ENCODE measurements at places on chromosomes 1 and 21.
A peak's percentile ranks its signal among the peaks of the same experiment; 100 is the strongest.

GRCh38 chr1:207578796-207579435, 66.0 kb upstream of the CR1L start:
- no peak for DNase-seq

- no peak for DNase-seq
Observed at GRCh38 chr1:19597496-19598309, 46.4 kb upstream of the NBL1 start.

DNA sequence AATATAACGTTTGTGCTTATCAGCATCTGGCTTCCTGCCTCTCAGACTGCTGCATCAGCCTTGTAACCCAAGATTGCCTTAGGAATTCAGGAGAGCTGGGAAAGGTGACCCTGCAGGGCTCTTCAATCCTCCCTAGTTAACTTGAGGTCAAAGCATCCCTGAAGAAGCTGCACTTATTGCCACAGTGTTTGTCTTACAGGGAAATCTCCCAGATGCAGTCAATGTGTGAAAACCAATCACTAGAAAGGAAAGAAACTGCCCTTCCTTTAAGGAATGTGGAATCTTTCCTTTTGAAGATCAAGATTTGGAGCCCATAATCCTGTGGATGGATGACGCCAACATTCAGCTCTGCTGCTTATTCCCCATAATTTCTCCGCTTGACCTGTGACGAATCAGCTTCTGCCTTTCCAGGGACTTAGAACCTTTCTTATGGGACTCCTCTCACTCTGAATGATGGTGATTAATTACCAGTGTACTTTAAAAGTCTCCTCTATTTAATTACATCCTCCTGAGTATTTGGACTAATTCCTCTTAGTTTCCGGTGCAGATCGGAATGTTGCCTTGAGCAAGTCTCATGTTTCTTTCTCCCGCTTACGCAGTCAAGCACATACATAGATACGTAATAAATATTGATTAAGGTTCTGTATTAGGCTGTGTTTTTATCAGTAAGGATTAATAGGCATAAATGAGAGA, 14.4 kb downstream of the ADAMTS5 start:
- no peak for DNase-seq

DNA sequence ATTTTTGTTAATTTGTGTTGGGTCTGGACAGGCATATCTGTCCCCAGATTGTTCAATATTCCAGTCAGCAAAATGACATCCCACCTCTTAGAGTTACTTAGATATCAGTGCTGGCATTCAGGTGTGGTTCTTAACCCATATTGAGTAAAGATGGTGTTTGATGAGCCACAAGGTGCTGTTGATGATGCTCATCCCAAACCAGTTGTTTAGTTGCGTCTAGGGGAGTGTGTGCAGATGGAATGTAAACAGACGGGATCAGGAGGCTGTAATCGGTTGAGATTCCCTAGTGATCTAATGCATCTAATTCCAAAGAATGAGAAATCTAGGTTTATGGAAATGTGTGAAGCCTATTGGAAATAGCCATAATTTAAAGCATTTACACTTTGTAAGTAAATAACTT, 1.1 kb downstream of the HOOK1 start:
- DNase-seq: no peak

GRCh38 chr1:220410611-220411010, 117.3 kb upstream of the MARK1 start:
- no peak for DNase-seq

- no peak for DNase-seq
Observed at GRCh38 chr1:64933296-64934070, 32.9 kb downstream of the JAK1 start.

GRCh38 chr1:87100271-87100670, 185.8 kb downstream of the HS2ST1 start:
- DNase-seq: no peak

GRCh38 chr1:15691434-15692032, 7.4 kb downstream of the PLEKHM2 start:
- DNase-seq: no peak

GRCh38 chr1:54694771-54695170, 20.9 kb upstream of the TTC4 start:
- no peak for DNase-seq

DNA sequence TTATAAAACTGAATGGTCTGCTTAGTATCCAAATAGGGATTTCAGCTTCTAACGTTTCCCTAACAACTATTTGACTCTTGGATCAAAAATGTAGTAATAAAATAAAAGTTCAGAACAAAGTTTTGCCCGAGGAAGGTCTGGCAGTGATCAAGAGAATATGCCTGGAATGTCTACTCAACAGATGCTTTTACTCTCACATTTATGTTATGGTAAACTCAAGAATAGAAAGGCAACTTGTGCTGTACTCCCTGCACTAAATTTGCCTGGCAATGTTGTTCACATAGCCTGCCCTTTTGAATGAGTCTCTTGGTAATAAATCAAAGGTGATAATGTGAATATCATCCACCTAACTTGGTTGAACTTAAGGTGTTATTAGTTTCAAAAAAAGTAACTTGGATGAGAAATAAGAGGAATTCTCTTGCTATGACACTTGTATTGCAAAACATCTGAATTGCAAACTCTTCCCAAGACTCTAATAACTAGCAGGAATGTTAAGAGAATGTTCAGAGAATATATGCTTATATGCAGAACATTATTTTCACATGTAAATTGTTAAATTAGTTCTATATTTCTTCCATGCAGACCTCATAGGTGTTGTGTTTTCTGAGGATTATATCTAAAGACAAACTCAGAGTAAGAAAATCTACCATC, 215.8 kb downstream of the COL24A1 start:
- DNase-seq: no peak

DNA sequence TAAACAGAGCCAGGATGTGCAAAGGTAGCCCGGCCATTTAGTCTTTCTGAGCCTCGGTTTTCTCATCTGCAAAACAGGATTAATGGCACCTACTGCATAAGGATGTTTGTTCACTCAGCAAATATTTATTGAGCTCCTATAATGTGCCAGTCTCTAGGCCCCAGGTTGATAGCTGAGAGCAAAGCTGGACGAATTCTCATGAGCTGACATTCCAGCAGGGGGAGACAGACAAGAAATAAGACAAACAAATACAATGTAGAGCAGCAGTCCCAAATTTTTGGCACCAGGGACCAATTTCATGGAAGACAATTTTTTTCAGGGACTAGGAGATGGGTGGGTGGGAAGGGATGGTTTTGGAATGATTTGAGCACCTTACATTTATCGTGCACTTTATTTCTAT, 74.3 kb upstream of the PAX7 start:
- DNase-seq: no peak

GRCh38 chr1:172874950-172875349, 175.8 kb downstream of the TNFSF18 start:
- no peak for DNase-seq

- DNase-seq: no peak
Observed at GRCh38 chr1:241105147-241105546, 251.9 kb downstream of the RGS7 start.

DNA sequence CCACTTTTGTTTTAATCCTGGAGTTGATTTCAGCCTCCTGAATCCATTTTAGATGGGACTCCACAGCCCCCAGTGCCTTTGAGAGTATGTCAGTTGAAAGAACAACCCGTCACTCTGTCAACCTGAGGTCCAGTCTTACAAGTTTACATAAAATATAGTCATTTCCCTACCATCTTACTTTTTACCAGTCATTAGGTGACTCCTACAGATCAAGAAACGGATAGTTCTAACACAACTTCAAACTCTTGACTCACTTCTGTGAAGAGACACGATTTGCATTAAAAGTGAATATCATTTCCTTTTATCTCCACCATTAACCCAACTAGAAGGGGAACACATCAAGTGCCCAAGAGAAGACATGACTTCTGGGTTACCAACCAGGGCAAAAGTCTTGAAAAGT, 147.1 kb downstream of the NTPCR start:
- no peak for DNase-seq

GRCh38 chr1:24902471-24902891, 27.6 kb downstream of the RUNX3 start:
- DNase-seq: no peak

- DNase-seq: no peak
Observed at GRCh38 chr21:38993561-38993960, 187.8 kb downstream of the ETS2 start.

GRCh38 chr1:187257476-187257875, 428.7 kb downstream of the PLA2G4A start:
- no peak for DNase-seq

- DNase-seq: peak; percentile 27
Observed at GRCh38 chr1:66445492-66446181, 88.3 kb upstream of the SGIP1 start.

- DNase-seq: no peak
Observed at GRCh38 chr1:230191079-230191804, 124.2 kb downstream of the GALNT2 start.

- no peak for DNase-seq
Observed at GRCh38 chr21:35652196-35652595, 408.1 kb downstream of the SETD4 start.

DNA sequence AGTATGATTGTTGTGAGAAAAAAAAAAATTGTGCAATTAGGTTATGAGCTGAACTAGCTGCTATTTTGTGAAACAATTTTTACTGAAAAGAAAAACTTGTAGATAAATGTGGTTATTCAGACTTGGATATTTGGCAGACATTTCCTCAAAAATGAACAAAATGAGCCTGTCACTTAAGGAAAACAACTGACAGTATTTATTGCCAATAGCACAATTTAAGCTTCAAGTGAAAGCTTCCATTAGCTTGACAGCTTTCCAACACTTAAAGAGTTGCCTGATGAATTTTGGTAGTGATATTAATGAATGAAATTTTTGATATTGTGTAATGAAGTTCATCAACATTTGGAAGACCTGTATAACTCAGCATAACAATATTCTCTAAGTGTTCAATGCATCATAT, 116.1 kb upstream of the RGS1 start:
- DNase-seq: no peak

DNA sequence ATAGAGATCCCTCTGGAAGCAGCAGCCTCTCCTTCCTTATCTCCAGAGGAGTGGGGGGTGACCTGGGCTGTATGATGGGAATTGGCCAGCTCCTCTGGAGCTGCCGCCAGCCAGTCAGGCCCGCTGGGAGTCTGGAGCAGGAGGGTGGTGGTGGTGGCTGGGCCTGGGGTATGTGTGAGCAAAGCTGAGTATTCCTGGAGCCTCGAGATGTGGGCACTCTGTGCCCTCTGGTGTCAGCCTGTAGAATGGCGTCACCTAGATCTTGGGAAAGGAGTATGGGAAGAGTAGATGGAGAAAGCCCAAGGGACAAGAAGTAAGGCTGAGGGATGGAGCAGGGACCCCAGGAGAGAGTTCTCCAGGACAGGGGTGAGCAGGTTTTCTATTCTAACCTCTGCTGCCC, 16.0 kb downstream of the VANGL2 start:
- DNase-seq: no peak

DNA sequence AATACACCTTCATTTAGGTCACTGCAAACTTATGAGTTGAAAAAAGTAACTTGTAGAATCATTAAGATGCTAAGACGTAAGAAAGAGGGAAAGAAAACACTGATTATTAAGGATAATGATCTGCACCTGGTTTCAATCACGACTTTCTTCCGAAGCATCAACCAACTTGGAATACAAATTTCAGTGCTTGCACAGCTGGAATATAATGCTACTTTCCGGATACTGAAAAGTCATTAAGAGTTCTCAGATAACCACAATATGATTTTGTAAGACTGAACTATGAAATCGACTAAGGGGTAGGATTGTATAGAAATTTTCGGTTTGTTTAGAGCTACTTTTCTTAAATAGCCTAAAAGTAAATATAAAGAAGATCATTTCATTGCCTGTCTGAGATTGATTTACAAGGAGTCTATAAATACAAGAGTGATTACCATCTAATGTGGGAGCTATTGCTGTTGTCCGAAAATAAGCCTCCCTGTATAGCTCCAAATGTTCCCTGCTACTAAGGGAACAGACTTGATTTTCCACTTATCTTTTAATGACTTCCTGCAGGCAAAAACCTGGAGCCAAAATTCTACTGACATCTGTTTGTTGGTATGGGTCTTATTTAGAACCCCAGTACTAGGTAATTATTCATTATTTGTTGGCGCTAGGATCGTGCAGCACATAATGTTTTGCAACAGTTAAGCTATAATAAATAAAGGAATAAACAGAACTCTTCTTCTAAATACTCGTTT, 673.3 kb downstream of the KCNT2 start:
- no peak for DNase-seq

DNA sequence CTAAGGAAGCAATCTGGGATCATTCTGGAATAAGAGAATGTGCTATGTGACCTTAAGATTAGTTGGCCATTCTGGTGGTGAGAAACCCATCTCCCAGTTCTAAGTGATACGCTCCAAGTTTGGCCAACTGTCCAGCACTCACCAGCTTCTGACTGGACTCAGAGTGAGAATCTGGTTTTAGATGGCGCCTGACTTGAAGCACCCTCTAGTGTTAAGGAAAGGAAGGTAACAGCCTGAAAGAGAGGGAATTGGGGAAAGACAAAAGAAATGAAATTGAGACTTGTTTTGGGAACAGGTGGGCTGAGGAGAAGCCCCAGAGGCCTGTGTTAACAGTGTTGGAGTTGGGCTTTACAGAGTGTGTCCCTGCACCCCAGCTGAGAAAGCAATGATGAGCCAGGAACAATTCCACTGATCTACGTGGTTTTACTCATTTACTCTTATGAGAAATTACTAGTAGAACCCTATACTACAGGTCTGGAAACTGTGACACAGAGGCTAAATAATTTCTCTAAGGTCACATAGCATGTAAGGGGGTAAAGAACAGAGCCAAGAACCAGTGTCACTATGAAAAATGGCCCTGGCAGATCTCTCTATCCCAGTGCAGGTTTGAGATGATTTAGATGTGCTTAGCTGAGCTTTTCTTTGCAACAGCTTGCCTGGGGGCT, 9.3 kb upstream of the FCAMR start:
- no peak for DNase-seq

DNA sequence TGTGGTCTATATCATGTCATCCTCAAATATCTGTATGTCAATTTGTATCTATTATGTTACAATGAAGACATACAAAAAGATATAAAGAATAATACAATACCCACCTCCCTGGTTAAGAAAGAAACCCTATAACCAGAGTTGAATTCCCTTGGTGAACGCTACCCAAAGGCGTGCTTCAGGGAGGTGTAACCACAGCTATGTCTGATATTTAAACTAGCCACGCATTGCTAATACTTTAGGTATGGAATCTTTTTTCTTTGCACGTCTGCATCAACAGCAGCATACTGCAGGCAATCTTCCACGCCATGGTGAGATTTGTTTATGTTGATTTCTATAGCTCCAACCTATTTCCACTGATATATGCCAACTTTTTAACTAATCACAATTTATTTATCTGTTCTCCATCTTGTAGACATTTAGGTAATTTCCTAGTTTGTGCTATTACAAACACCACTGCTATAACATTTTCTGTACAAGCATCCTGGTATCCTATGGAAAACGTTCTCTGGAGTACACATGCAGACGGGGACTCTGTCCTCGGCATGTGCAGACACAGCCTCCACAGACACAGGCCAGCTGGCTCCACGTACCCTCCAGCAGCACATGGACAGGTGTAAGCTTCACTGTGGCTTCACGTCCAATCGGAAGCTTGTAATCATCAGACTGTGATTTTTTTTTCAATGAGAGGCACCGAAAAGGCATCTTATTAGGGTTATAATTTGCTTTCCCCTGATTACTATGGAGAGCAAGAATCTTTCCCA, 58.5 kb downstream of the HSF2BP start:
- no peak for DNase-seq
